Stimulated activated CD8-positive, alpha-beta memory T cell treated with anti-CD3 and anti-CD28 coated beads, Interleukin-15, amount 100 ng/mL, for 48 hours (primary cell): ENCODE measurements at places on chromosomes 12 and 14.

GRCh38 chr14:34138175-34138574 lies 187.3 kb upstream of the EGLN3 start:
- DNase-seq = no peak

DNA sequence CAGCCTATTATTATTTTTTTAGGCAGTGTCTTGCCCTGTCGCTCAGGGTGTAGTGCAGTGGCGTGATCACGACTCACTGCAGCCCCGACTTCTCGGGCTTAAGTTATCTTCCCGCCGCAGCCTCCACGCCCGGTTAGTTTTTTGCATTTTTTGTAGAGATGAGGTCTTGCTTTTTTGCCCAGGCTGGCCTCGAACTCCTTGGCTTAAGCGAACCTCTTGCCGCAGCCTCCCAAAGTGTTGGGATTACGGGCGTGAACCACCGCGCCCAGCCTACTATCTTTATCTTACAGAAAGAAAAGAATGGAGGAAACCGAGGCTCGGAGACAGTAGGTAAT lies 507 bp upstream of the PTPN11 start:
- no peak for DNase-seq

GRCh38 chr12:57765698-57766463 lies 997 bp downstream of the CYP27B1 start:
- no peak for DNase-seq

GRCh38 chr14:68363843-68364767 lies 428.8 kb downstream of the ZFP36L1 start:
- DNase-seq = no peak

- no peak for DNase-seq
Observed at GRCh38 chr12:112738531-112738930, 53.0 kb upstream of the RPH3A start.

DNA sequence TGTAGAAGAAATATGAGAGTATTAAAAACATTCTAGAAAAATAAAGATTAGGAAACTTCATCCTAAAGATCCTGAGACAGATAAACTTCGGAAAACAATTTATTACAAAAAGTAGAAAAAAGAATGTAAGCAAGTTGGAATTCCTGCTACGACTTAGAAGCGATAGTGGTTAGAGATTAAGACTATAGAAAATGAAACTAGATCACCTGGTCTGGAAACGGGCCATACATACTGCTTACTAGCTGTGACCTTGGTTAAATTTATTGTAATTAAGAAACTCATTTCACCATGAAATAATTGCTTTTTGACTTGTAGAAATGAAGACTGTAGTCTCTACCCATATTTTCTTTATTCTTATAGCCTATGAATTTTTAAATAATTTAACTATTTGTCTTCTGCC lies 614.1 kb downstream of the SLC16A7 start:
- no peak for DNase-seq

- DNase-seq = no peak
Observed at GRCh38 chr14:64788706-64789105, 84.5 kb downstream of the PLEKHG3 start.

- no peak for DNase-seq
Observed at GRCh38 chr12:91986084-91986483, 159.6 kb downstream of the BTG1 start.

DNA sequence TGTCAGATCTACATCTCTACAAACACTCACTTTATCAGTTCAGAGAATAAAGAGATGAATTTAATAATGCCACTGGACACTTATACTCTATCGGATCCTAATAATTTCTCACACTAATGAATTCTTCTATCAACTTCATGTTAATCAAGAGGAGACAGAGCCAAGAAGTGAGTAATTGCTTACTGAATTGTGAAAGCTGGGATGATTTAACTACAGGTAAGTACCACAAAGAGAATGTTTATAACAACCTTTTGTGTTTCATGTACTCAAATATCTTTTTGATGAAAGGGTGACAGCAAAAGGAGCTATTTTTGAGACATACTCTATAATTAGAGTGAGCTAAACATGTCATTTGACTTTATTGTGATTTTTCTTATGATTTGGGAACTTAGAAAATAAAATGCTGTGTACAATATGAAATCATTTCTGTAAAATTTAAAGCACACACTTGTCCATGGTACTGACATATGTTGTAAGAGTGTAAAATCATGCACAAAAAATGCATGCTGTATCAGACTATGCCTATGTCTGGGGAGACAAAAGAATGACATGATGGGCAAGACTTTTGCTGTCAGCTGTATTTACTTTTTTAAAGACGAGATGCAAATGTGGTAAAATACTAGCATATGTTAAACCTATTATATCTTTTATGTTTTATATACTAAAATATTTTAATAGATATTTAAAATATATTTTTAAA lies 361.2 kb downstream of the CCER1 start:
- no peak for DNase-seq

- no peak for DNase-seq
Observed at GRCh38 chr14:68335312-68335711, 457.6 kb downstream of the ZFP36L1 start.

- DNase-seq = no peak
Observed at GRCh38 chr14:100902295-100903133, 1.0 kb downstream of the RTL1 start.

GRCh38 chr12:124742678-124743077 lies 121.0 kb downstream of the SCARB1 start:
- DNase-seq = no peak

- no peak for DNase-seq
Observed at GRCh38 chr12:1071182-1071581, 80.2 kb downstream of the ERC1 start.

- DNase-seq = no peak
Observed at GRCh38 chr14:102537981-102538601, 28.5 kb upstream of the ANKRD9 start.

DNA sequence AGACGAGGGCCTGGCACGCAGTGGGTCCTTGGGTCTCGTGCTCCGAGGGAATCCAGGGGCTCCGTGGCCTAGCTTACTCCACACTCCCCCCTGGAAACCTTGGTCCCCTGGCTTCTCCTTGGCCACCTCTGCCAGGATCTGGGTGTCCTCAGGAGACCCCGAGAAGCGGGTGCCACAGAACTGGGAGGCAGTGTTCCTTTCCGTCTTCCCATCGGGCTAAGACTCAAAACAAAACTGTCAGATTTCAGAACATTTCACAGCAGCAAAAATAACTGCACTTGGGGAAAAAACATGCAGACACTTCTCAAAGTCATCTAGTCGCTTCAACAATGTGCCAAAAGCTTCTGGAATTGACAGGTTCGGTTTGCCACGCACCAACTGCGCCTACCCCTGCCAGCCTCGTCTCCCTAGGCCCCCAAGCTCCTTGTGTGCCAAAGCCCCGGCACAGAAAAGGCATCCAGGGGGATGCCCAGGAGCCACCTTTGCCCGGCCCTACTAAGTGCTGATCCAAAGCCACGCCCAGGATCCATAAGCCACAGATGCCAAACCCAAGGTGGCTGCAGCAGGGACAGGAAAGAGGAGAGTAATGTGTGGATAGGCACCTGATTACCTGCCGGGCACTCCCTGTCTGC lies 58.4 kb upstream of the DIO3 start:
- DNase-seq = no peak

DNA sequence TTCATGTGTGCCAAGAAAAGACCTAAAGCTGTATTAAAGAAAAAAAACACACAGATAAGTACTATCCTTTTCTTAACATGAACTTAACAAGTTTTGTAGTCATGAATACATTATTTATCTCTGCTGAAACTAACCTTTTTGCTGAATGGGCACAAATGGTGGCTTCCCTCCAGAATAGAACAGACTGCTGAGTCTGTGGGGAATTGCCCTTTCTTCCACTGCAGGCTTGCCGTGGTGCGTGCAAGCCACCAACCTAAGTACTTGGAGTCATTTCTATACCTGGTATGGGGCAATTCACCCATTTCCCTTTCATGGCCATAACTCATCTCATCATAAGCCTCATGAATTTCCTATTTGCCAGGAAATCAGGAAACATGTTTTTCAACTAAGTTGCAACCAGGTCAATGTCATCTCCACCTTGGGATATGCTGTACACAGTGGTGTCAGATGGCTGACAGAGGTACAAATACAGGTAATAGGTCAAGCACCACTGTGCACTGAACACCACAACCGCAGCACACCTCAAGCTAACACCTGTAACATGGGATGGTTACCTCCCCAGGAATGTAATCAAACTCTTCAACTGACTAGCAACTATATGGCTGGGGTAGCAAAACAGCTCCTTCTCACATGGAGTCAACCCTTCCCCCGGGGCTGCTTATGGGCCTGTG lies 49.9 kb downstream of the CATSPERB start:
- no peak for DNase-seq

DNA sequence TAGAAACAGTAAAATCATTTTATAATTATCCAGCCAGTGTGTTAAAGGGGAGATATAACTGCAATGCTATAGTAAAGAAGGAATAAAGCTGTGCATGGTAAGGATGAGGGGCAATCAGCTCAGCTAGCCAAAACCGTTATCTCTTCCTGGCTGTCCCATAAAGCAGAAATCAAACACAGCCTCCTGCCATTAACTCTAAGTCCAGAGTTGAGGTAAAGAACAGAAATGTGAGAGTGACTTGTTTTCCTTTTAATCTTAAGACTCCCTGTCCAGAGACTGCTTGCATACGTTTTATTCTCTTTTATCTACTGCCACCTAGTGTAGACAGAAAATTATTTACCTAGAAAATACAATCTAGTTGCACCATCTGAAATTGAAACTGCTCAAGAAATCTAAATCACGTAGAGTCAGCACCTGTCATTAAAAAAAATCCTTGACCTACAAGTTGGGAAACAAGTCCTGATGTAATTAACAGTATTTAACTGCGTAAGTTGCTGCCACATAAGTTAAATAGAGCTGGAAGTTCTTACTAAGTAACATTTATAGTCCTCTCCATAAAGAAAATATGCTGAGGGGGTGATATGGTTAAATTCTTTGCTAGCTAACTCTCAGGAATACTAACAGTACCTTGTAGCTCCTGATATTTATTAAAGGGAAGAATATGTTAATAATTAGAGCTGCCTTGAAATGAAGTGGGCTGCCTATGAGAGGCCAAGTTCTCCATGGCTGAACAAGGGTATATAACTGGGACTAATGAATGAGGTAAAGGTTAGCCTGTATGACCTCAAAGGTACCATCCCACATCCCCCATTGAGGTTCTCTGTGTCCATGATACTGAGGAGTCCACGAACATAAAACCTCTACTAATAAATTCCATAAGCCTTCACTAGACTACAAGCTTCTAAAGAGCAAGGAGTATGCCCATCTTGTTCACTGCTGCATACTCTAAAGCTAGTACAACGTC lies 62.7 kb downstream of the GALNT4 start:
- no peak for DNase-seq

DNA sequence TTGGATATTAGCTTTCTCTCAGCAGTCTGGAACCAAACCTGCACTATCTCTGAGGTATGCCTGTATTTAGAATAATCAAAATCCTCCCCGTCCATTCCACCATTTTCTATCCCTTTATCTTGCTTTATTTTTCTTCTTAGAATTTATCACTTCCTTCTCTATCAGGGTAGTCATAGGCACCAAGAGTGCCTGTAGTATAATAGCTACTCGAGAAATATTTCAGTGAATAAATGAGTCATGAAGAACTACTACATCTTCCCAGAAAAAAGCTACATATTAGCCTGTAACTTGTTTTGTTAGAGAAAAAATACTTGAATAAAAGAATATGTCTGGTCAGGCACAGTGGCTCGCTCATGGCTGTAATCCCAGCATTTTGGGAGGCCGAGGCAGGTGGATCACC lies 4.3 kb downstream of the SLC2A14 start:
- no peak for DNase-seq

GRCh38 chr14:106280876-106281275 lies 754.5 kb downstream of the TMEM121 start:
- no peak for DNase-seq

DNA sequence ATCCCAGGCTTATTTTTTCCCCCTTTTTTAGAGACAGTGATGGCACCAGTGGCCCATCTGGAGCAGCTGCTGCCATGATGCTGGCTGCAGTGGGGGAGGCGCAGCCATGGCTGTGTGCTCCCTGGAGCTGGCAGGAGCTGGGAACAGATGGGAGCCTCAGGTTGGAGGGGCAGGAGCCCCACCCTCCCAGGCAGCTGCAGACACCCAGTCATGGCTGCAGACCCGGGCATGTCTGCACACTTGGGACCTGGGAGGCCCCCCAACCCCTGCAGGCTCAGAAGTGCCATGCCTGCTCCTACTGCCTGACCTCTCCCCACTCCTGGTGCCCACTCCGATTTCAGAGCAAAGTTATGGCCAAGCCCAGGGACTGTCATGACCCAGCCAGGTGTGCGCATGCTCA lies 25.1 kb downstream of the CDKL1 start:
- DNase-seq = no peak

GRCh38 chr12:75487308-75487707 lies 6.8 kb downstream of the GLIPR1 start:
- no peak for DNase-seq

DNA sequence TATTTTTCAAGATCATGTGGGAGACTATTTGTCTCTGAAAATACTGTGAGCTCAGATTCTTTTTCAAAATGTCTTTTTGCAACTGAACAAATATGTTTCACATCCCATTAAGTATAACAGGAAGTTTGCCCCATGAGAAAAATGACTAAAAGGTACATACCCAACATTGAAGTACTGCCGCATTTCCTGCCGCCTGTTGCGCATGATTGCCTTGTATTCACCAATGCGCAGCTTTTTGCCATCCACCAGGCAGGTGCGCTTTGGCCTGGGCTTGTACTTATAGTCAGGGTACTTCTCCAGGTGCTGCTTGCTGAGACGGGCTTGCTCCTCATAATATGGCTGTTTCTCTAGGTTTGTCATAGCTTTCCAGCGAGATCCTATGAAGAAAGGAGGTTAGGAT lies 413.2 kb downstream of the SOX5 start:
- no peak for DNase-seq

DNA sequence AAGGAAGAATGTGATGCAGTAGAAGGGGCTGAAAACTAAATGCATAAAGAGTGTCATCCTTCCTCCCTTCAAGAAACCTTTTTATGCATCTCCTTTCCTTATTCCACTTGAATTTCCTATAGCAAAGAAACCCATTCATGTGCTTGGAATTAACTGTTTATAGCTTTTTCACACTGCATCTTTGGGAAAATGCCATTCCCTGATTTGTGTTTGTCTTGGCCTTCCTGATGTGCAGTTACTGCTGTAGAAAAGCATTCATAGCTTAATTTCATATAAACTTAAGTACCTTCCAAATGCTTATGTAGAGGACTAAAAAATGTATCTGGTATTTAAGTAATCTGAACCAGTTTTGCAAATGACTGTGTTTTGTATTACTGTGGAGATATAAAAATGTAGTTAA lies 61.8 kb downstream of the SDR9C7 start:
- no peak for DNase-seq

GRCh38 chr14:66360366-66360926 lies 125.7 kb upstream of the CCDC196 start:
- no peak for DNase-seq

DNA sequence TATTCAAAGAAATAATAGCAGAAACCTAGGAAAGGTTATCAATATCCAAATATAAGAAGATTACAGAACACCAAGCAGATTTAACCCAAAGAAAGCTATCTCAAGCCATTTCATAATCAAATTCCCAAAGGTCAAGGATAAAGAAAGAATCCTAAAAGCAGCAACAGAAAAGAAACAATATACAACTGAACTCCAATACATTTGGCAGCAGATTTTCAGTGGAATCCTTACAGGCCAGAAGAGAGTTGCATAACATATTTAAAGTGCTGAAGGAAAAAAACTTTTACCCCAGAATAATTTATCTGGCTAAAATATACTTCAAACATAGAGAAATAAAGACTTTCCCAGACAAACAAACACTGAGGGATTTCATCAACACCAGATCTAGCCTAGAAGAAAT lies 54.3 kb downstream of the DENND5B start:
- no peak for DNase-seq
